ENCODE measurements at places on chromosomes 7 and 10.

DNA sequence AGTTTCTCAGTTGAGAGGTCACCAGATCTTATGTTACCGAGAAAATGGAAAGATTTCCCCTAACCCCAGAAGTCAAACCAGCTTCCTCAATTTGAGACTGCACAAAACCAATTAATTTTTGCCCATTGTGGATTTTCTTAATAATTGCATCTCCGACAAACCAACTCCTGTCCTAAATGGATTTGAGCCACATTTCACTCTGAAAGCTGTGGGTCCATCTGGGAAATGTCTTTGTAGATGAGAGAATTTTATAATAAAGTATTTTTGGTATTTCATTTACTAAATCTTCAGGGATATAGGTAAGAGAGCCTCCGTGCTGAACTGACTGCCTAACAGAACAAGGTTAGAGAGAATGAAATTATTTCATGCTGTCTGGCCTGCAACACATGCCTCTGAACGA, 99.7 kb upstream of the PDCD4 start:
- DNase-seq = no peak

GRCh38 chr10:27743877-27744801, 1.5 kb downstream of the MKX start:
- DNase-seq = no peak

DNA sequence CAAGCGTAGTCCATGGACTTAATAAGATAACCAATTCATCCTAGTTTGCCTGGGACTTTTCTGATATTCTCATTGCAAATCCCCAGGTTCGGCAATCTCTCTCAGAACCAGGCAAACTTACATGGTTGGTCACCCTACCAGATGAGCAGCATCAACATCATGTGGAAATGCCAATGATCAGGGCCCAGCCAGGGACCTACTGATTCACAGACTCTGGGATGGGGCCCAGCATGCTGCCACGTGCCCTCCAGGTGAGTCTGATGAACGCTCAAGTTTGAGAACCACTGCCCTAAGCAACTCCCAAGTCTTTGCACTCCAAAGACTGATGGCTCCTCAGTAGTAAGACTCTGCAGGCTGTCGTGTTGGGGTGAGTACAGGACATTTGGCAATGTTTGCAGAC, 2.7 kb downstream of the LAMB4 start:
- no peak for DNase-seq

DNA sequence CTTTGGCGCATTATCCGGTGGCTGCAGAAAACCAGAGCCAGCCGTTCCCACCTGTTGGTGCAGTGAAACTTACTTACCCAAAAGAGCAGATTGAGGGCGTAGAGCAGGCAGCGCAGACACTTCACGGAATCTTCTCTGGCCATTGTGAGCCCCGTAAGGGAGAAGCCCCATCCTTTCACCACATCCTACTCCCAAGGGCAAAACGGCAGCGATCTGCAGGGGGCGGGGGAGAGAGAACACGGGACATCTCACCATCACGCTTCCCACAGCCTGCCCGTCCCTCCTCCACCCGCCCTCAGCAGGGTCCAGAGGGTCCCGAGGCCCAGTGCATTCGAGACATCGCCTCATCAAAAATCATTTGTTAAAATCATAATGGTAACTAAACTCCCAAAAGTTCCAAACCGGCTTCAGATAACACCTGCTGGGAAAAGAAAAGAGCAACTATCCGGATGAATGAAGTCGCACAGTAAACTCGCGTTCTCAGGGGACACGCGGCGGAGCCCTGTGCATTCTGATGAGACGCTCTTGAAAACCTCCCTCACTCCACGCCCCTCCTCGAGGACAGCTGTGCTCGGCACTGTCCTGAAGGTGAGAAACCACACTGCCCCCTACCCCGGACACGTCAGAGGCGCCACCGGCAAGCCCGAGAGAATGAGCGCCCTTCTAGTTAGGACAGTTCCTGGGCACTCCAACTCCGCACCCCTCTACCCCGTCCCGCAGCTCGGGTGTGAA, 1.2 kb downstream of the TSPAN12 start:
- no peak for DNase-seq

GRCh38 chr10:52563360-52563759, 209.2 kb downstream of the MBL2 start:
- no peak for DNase-seq
